ENCODE measurements at places on chromosomes 16 and 17. TPM values are rescaled to one million over a fixed set of nuclear protein-coding genes. Genes with fewer than 3 reads are reported as not detected.

DNA sequence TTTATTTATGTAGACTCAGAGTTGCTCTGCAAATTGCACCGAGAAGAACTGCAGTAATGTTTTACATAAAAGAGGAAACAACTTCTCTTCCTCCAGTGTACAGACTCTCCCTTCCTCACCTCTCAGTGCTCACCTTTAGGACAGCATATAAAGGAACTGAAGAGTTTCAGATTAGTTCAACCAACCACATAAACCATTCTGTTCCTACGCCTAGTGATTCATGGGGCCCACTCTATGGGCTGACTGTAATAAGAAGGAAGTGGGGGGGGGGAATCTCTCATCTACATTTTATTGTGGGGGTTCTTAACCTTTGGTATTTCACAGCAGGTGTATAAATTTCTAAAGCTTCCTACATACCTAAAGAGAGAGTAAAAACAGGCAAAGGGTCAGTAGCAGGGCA, 18.3 kb downstream of the ZSWIM7 start:
- no peak for DNase-seq

- no peak for DNase-seq
Measured at GRCh38 chr17:45410144-45411091, 22.3 kb downstream of the ARHGAP27 start.

DNA sequence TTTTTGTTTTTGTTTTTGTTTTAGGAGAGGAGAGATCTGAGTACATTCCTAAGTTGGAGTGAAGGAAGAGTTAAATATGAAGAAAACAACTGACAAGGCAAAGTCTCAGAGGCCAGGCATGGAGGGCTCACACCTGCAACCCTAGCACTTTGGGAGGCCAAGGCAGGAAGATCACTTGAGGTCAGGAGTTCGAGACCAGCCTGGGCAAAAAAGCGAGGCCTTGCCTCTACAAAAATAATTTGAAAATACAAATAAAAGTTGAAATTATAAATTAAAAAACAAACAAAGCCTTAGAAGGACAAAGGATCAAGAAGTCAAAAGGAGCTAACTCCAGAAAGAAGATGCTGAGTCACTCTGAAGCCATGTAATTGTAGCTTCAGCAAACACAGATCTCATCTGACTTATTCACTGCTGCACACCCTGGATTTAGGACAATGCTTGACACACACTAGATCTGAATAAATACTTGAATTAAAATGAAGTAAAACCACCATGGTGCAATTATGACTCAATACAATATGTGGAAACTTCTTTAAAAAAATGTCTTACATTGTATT, 9.1 kb downstream of the CEP20 start:
- DNase-seq, result no peak

- DNase-seq, result no peak
Measured at GRCh38 chr16:57648125-57648524, 19.7 kb downstream of the ADGRG1 start.

GRCh38 chr16:3158026-3158509, 23.2 kb downstream of the ZNF213 start:
- DNase-seq, result no peak

DNA sequence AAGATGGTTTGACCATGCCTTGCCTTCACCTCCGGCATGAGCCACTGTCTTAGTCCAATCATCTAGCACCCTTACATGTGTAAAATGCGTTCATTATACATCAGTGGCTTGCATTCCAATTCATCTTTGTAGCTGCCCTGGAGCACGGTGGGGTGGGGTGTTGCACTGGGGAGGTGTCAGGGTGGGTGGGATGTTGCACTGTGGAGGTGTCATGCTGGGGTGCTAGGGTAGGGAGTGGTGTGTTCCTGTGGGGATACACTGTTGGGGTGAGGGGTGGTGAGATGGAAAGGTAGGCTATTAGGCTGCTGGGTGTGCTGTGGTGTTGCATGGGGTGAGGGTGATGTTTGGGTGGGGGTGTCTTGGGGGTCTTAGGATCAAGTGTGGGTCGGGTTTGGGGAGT, 47.0 kb downstream of the NLRC5 start:
- no peak for DNase-seq

DNA sequence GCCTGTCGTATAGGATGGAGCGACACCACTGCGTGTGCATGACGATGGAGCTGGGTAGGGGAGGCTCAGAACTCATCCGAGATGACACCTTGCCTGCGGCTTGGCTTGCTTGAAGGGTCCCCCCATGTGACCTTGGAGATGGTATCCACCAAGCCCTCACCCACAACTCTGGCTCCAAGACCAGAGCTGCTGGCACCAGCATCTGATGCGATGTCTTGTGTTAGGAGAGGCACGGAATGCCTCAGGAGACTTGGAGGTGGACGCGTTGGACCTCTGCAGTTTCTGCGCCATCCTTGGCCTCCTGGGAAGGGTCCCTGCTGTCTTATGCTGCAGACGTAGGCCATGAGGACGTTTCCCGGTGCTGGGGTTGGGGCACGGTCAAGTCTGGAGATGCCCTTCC, 7.8 kb downstream of the CRAMP1 start:
- DNase-seq, result no peak

- no peak for DNase-seq
Measured at GRCh38 chr17:52035336-52035915, 123.1 kb downstream of the CA10 start.

DNA sequence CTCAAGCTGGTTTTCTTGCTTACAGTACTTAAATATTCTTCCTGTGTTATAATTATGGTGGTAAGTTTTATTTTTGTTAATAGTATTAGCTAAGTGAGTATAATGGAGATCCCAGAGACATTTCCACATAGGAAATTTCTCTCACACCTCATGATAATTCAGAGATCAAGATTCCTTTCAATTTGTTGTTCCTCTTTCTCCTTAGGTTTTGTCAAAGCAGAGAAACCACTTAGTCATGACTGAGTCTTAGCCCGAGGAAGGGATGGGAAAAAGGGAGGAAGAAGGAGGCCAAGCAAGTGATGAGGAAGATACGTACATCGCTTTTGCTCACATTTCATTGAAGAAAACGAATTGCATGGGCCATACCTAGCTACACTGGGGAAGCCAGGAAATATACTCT, 18.4 kb downstream of the ESRP2 start:
- no peak for DNase-seq

- no peak for DNase-seq
Measured at GRCh38 chr17:75146592-75146991, 7.7 kb downstream of the JPT1 start.

DNA sequence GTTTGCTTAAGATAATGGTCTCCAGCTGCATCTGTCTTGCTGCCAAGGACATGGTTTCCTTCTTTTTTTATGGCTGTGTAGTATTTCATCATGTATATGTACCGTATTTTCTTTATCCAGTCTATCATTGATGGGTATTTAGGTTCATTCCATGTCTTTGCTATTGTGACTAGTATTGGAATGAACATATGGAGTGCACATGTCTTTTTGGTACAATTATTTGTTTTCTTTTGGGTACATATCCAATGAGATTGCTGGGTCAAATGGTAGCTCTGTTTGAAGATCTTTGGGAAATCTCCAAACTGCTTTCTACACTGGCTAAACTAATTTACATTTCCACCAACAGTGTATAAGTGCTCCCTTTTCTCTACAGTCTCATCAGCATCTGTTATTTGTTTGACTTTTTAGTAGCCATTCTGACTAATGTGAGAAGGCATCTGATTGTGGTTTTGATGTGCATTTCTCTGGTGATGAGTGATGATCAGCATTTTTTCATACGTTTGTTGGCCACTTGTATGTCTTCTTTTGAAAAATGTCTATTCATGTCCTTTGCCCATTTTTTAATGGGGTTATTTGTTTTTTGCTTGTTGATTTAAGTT, 66.2 kb downstream of the TNFRSF13B start:
- DNase-seq, result no peak

DNA sequence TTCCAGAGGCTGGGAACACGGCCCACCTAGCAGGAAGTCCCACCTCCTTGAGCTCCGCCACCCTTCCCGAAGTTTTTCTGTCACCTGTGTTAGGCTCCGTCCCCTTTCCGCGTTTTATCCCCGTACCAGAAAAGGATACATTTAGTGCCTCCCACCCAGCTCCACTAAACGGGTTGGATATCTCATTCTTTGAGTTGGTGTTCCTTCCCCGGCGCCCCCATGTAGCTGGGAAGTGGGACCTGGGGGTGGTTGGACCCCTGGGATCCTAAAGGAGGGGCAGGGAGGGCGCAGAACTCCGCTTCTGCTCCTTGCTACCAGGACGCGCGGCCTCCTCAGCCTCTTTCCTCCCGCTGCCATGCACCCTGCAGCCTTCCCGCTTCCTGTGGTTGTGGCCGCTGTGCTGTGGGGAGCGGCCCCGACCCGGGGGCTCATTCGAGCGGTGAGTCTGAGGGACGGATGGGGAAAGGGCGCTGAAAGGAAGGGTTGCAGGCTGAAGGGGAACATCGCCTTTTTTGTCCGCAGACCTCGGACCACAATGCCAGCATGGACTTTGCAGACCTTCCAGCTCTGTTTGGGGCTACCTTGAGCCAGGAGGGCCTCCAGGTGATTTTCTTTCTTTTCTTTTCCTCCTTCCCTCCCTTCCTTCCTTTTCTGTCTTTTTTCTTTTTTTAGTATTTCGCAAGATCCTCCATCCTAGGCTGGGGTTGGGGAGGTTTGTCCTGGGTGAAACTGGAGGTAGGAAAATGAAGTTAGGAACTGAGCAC, 669 bp downstream of the RNF167 start:
- DNase-seq, result no peak

DNA sequence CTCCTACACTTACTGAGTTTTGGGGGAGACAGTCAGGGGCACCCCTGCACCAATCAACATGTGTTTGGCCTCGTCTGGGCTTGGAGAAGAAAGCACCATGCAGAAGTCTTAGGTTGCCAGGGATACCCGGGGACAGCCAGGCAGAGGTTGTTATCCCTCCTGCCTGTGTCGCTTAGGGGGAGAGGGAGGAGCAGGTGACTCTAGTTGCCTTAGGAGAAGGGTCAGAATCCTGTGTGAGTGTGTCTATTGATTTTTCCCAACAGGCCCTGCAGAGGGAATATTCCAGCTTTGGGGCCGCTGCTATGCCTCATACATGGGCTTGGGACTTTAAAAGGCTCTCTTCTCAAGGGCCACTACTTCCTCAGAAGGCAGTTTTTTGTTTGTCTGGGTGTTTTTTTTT, 89.1 kb downstream of the RGS9 start:
- no peak for DNase-seq

DNA sequence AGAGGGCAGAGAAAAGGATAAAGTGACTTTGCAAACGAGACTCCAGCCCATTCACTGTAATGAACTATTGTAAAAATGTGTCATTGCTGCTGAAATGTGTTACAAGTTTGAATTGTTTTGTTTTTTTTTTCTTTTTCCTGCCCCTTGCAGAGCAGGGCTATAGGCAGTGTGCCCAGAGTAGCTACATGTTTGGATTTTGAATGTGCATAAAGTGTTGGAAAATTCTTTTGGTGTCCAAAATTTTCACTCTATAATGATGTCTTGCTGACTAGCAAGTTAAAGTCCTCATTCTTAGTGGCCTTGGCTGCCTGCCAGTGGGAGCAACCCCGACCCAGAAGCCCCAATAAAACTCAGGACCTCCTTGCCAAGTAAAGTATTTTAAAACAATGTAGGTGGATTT, 66.5 kb downstream of the IGF2BP1 start:
- peak; percentile 82 for DNase-seq

- DNase-seq, result no peak
Measured at GRCh38 chr17:73824321-73824720, 180.1 kb upstream of the SDK2 start.

DNA sequence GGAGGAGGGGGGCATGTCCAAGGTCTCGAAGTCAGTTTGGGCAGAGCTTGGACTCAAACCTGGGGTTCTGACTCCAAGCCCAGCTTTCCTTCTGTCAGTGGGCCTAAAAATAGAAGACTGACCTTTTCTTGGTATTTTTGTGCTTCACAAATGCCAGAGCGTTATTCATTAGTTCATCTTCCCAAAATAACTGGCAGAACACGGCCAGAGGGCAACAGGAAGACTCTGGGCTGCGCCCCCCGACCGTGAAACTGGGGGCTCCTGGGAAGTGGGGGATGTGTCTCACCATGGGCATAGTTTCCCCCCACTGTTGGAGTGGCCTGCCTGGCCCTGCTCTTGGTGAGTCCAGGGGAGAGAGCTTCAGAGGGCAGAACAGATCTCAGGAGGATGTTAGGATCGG, 94.0 kb downstream of the SOCS1 start:
- DNase-seq, result no peak

GRCh38 chr16:74623214-74623838, 16.4 kb upstream of the GLG1 start:
- peak; percentile 92 for DNase-seq

- no peak for DNase-seq
Measured at GRCh38 chr16:5478036-5478435, 380.4 kb upstream of the EEF2KMT start.

DNA sequence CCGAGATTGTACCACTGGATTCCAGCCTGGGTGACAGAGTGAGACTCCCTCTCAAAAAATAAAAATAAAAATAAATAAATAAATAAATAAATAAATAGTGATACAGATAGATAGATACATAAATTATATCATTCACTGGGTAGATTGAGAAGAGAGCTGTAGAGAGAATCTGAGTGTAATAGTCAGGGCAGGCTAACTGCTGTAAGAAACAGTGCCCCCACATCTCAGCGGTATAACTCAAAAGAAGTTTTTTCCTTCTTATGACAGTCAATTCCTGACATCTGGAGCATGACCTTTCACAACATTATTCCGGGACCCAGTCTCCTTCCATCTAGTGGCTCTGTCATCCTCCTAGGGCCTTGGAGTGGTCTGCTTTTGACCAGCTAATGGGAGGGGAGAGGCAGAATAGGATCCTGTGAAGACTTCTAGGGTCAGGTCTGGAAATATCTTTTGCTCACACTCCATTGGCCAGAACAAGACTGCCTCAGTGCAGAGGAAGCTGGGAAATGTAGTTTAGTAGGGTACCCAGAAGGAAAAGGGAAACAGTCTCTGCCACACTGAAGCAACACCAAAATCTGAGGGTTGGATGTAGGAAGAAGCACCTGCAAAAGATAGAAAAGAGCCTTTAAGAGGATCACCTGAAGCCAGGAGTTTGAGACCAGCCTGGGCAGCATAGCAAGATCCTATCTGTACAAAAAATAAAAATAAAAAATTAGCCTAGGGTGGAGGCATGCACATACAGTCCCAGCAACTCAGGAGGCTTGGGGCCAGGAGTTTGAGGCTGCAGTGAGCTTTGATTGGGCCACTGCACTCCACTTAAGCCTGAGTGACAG, 3.0 kb upstream of the QPRT start:
- DNase-seq, result no peak

DNA sequence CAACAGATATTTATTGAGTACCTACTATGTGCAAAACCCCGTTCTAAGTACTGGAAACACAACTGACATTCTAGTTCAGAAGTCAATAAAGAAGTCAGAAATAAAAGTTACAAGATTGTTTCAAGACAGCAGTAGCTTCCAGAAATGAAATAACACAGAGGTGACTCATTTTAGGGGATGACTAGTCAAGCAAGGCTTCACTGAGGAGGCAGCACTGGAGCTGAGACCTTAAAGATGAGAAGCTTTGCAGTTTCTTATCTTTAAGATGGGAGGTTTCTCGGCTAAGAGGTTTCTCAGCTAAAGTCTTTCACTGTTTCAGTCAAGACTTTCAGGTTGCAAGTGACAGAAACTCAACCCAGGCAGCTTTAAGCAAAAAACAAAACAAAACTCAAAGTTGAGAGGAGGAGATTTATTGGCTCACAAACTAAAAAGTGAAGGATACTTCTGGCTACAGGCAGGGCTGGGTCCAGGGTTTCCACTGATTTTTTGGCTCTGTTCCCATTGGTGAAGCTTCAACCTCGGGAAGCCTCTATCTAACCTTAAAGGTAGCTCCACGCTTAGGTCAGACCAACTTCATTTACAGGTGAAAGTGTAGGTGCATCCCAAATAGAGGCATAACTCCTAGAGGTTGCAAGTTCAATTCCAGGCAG, 7.4 kb upstream of the MMP2 start:
- DNase-seq, result no peak

Gene MYH4
- total RNA-seq, result not detected

Gene TEX19
- total RNA-seq, result not detected

Gene ASGR1
- total RNA-seq, result 8.2 TPM

Gene LHX1
- total RNA-seq, result 2.9 TPM

Gene PIK3R6
- total RNA-seq, result 0.50 TPM

Gene TEDC2
- 8.0 TPM for total RNA-seq

Data from spinal cord (tissue), 10 donors.